ENCODE measurements at places on chromosomes 4 and X.

- no peak for DNase-seq
Measured at GRCh38 chr4:105598052-105598451, 45.6 kb downstream of the ARHGEF38 start.

GRCh38 chrX:38175139-38175538 lies 45.5 kb downstream of the SRPX start:
- peak; percentile 47 for DNase-seq

GRCh38 chr4:174010547-174010946 lies 272.9 kb downstream of the FBXO8 start:
- no peak for DNase-seq

- no peak for DNase-seq
Measured at GRCh38 chr4:25308761-25309160, 3.8 kb upstream of the ZCCHC4 start.

- DNase-seq: no peak
Measured at GRCh38 chr4:182289809-182290208, 46.6 kb downstream of the TENM3 start.

DNA sequence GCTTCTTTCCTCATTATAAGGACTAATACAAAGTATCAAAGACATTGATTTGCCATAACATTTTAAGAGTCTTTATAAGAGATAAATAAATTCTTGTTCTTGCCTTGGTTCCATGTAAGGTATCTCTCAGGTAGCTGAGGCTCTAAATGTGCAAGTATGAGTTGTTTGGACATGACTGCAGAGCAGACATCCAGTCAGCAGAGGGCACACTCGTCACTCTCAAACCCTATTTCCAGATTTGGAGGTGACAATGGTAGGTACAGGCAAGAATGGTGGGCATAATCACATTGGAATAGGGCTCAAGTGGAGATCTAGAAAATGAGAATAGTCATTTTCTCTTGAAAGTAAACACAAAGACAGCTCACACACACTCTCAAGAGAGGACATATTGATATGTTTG lies 133.3 kb upstream of the ZIC3 start:
- DNase-seq: no peak

GRCh38 chr4:8540072-8540471 lies 40.1 kb upstream of the GPR78 start:
- no peak for DNase-seq

DNA sequence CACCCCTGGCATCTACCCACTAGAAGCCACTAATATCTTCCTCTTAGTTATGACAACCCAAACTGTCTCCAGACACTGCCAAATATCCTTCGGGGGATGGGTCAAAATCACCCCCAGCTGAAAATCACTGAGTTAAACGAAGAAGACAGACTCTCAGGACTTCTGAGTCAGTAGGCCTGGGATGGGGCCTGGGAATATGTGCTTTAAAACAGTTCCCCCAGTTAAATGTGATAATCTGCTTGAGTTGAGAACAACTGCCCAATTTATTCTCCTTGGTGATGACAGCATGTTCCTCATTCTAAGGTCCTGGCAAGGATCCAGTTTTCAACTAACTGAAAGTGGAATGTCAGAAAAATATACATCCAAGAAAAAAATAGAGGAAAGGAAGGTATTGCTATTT lies 52.4 kb downstream of the CBLL2 start:
- no peak for DNase-seq
